ENCODE measurements at places on chromosomes 7 and 10.

DNA sequence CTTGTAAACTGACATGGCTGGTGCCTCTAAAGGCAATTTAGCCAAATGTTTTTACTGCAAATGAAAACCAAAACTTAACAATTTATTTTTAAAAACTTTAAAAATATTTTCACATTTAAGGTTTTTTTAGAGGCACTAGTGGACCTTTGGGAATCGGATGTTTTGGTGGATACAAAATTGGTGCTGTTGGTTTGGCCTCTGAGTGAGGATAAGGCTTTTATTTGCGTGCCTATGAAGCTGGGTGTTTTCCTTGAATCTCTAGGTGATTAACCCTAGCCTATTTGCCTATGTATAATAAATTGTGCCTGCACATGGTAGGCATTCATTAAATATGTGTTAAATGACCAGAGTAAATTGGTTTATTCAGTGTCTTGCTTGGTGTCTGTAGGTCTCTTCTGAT, 2.9 kb upstream of the SGCE start:
- DNase-seq = no peak

DNA sequence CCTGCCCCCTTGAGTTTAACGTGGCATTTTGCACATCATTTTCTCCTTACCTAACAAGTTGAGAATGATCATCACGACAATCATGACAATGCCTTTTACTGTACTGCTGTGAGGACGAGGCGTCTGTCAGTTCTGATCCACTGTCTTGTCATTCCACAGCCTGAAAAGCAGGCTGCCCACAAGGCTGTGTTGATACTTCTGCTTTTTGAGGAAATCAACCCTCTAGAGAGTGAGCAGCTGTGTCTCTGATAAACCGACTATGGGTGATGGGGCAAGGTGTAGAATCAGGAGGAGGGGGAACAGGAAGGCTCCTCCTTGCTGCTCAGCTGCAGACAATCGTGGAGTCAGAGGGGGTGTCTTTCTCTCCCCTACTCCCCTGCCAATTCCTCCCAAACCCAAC, 30.6 kb upstream of the C10orf120 start:
- DNase-seq = no peak

GRCh38 chr10:72375585-72375984, 20.9 kb upstream of the DNAJB12 start:
- DNase-seq = no peak

- DNase-seq = no peak
Measured at GRCh38 chr7:85806321-85806720, 619.5 kb upstream of the SEMA3D start.

- no peak for DNase-seq
Measured at GRCh38 chr10:78116361-78116760, 82.7 kb downstream of the RPS24 start.

DNA sequence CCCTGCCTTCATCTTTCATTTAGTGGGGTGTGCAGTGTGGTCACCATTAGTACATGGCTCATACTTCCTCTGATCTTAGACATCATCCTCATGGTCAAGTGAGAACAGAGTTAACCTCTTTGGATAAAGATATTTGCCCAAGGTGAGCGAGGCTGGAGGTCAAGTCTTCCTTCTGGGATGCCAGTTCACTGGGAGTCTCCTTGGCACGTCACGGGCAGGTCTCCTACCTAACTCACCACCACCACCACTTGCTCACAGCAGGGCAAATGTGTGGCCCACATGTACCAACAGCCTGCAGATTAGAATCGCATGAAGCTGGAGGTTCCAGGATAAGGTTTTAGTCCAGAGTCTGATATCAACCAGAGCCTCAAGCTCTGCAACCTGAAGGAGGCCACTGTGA, 164.6 kb downstream of the USP6NL start:
- DNase-seq = no peak

DNA sequence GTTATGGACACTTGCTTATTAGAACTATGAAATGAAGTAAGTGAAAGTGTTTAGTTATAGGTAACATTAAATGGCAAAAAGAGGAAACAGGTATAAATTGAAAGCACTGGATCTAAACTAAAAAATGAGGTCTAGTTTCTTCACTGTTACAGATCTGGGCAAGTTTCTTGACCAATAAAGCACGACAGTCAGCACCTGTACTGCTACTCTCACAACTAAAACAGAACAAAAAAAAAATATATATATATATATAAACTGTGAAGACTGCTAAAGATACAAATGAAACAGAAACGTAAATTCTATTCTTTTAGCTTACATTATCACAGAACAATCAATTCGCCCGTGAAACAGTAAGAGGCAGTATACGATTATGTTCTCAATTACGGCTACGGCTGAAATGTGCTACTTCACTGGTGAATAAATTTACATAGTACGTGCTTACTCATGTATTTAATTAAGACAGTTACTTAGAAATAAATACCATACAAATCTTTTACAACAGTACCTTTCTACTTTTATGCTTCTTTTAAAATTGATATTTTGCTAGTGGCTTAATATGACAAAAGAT, 4.2 kb downstream of the AHR start:
- no peak for DNase-seq

GRCh38 chr10:75538144-75538543, 106.7 kb downstream of the LRMDA start:
- DNase-seq = no peak

DNA sequence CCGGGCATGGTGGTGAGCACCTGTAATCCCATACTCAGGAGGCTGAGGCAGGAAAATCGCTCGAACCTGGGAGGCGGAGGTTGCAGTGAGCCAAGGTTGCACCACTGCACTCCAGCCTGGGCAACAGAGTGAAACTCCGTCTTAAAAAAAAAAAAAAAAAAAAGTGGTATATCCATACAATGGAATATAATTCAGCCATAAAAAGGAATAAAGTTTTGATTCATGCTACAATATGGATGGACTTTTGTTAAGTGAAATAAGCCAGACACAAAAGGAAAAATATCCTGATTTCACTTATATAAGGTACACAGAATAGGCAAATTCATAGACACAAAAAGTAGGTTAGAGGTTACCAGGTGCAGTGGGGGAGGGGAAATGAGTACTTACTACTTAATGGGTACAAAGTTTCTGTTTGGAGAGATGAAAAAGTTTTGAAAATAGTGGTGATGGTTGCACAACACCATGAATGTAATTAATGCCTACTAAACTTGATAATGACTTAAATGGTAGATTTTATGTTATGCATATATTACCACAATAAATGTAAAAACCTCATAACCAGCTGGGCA, 53.9 kb downstream of the FGFR2 start:
- no peak for DNase-seq
